ENCODE measurements at places on chromosomes 16 and 17.

DNA sequence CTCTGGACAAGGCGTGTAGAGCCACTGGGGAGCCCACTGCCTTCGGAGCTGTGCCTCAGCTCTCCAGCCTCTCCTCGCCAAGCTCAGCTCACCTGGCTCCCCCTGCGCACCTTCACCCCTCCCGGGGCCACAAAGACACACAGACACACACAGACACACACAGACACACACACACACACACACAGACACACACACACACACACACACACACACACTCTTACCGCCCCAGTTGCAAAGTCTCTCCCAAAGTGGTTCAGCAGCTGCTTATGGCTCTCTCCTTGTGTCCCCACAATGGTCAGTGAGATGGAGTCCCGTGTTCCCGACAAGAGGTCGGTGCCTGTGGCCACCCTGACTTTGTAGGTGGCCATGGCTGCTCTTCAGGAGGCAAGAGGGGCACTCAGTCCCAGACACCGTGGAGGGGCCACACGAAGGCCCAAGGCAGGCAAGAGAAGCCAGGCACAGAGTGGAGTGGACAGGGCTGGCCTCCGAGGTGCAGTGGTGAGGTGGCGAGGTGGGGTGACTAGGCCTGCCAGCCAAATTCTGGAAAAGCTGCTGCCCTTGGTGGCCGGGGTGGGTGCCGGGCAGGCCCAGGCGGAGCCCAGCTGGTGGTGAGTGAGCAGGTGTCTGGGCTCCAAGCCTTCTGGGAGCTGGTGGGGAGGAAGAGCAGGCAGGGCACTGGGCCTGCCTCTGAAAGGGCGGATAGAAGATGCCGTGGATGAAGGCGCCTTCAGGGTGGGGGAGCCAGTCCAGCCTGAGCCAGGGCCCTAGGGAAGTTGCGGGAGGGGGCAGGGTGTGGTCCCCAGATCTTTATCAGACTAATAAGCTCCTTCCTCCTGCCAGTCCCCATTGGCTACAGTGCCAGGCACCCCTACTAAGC, at the start of gene ALOX12B:
Gene ALOX12B, minus strand, starts transcription at position 642 of the 877 bp plus-strand sequence. Its CDS starts 274 bp downstream, at position 368.
- no peak for DNase-seq

DNA sequence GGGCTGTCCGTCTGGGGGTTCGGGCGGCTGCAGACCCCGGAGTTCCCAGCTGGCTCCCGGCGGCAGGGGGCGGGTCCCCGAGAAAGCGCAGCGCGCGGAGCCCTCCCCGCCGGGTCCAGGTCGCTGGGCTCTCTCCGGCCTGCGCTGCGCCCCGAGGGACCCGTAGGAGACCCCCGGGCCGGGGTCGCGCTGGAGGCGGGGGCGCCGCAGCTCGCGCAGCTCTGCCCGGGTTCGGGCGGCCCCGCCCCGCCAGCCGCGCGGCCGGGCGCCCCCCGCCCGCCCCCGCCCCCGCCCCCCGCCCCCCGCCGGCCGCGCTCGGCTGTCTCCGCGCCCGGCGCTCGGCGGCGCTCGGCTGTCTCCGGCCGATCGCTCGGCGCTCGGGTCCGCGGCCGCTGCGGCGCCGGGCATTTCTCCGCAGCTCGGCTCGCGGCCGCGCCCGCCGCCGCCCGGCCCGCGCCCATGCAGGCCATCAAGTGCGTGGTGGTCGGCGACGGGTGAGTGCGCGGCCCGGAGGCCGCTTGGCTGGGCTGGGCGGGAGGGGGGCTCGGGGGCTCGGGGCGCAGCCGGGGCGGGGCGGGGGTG, at the start of gene RAC3:
Gene RAC3, plus strand, starts transcription at position 376 of the 582 bp plus-strand sequence. Its CDS starts 84 bp downstream, at position 460.
- DNase-seq, result peak; percentile 68

DNA sequence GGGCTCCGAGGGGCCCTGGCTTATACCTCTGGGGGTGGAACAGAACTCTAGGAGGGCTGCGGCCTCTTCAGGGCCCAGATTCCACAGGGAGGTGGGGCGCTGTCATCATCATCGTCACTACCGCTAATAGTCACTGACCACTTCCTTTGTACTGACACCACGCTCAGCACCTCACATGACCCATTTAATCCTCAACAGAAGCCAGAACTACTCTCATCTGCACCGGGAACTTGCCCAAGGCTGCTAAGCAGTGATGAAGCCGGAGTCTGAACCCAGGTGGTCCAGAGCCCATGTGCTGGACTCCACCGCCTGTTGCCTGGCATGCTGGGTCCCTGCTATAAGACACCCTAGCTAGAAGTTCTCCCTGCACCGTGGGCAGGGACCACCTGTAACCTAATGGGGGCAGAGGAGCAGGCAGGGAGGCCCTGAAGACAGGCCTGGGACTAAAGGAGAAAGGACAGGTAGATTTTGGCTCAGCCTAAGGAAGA, 12.0 kb downstream of the UNC13D start:
- DNase-seq, result no peak

GRCh38 chr17:37090941-37091340, 142.2 kb downstream of the AATF start:
- no peak for DNase-seq

DNA sequence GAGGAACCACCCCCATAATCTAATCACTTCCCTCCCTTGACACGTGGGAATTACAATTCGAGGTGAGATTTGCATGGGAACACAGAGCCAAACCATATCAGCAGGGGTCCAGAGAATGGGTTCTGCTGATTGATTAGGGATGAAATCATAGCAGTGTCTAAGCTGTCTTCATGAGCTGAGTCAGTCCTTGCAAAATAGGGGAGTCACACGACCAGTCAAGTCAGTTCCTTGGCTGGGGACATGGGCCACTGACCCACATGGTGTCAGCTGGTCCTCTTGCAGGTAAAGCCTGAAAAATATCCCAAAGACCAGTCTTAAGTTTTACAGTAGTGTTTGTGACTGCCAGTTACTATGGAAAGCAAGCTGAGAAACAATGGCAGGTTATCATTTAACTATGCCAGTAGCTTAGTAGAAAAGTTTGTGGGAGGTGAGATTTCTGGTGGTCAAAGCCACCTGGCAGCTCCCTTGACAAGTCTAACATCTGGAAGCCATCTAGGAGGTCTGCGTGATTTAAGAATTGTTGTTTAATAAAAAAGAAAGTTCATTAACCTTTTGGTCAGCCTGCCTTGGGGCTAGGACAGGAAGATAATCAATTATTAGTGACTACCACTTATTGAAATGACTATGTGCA, 15.7 kb upstream of the ATF7IP2 start:
- no peak for DNase-seq

GRCh38 chr17:82720204-82720603, 3.7 kb downstream of the FN3KRP start:
- DNase-seq, result no peak

GRCh38 chr16:86918637-86919036, 340.3 kb downstream of the FOXL1 start:
- DNase-seq, result no peak

DNA sequence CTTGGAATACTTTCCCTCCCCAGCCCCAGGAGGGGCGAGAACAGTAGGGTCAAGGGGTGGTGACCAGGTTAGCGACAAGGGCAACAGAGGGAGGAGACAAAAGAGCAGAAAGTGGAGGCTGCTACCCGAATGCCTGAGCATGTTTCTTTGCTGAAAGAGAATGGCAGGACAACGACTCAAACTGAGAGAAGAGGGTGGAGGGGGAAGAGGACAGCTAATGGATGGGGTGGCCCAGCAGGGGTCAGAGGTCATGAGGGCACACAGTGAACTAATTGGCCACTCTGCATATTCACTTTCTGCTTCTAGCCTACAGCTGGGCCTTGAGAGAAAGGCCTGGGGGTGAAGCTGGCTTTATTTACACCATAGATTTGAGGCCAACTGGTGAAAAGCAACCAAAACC, 19.1 kb upstream of the DDX52 start:
- DNase-seq, result no peak

GRCh38 chr16:13056607-13057006, 155.2 kb downstream of the SHISA9 start:
- DNase-seq, result no peak

All from NCI-H774 (cell line).